ENCODE measurements at places on chromosomes 11 and 22.

GRCh38 chr11:64122411-64123410, 43.2 kb downstream of the MACROD1 start:
- H3K27ac ChIP-seq: no peak overlapping the region
- H3K4me3 ChIP-seq: no peak overlapping the region
- peaks cover 1% of the 10 kb centered on the region for H3K36me3 ChIP-seq
- no peak for DNase-seq
- peaks cover 19% of the 10 kb centered on the region for H3K4me1 ChIP-seq
- no peaks in the 10 kb centered on the region for H3K27me3 ChIP-seq

GRCh38 chr11:26997378-26997777, 3.5 kb downstream of the FIBIN start:
- no peak overlapping the region for H3K4me3 ChIP-seq
- no peaks in the 10 kb centered on the region for H3K4me1 ChIP-seq
- DNase-seq: no peak
- no peaks in the 10 kb centered on the region for H3K27me3 ChIP-seq
- no peak overlapping the region for H3K27ac ChIP-seq

GRCh38 chr11:40722179-40722795, 737.2 kb downstream of the LRRC4C start:
- no peak overlapping the region for H3K27ac ChIP-seq
- H3K36me3 ChIP-seq: no peaks in the 10 kb centered on the region
- no peak overlapping the region for H3K4me3 ChIP-seq
- no peak for DNase-seq
- H3K4me1 ChIP-seq: no peaks in the 10 kb centered on the region

GRCh38 chr11:102279641-102280170, 37.6 kb upstream of the BIRC3 start:
- peaks cover 4% of the 10 kb centered on the region for H3K27me3 ChIP-seq
- no peaks in the 10 kb centered on the region for H3K36me3 ChIP-seq
- H3K4me3 ChIP-seq: peak overlapping the region; percentile 7
- no peak overlapping the region for H3K27ac ChIP-seq
- DNase-seq: no peak

DNA sequence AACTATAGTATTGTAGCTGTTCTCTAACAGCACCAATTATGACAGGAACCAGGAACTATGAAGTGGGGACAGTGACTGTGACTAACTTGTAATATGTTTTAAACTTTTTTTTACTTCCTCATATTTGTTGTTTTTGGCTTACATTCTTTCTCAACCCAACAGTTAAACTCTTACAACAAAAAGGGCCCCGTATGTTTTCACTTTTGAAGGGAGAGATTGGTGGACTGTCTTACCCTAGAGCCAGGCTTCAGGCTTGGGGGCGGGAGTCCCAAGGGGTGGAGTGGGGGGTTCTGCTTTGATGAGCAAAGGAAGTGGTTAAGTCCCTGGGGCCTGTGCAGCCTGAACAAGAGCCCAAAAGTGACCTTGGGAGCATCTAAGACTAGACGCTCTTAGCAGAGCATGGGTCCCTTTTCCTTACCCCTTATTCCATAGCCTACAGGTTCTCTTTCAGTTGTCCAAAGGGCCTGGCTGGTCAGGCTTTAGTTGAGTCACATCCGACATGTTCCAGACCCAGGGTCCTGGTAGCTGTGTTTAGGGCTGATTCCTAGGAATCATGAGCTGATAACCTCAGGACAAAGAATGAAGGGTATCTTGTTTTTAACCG, 38.8 kb downstream of the STIM1 start:
- peak overlapping the region; percentile 54 for H3K27ac ChIP-seq
- no peak overlapping the region for H3K4me3 ChIP-seq
- peak; percentile 51 for DNase-seq
- H3K27me3 ChIP-seq: no peaks in the 10 kb centered on the region
- peaks cover 53% of the 10 kb centered on the region for H3K4me1 ChIP-seq

DNA sequence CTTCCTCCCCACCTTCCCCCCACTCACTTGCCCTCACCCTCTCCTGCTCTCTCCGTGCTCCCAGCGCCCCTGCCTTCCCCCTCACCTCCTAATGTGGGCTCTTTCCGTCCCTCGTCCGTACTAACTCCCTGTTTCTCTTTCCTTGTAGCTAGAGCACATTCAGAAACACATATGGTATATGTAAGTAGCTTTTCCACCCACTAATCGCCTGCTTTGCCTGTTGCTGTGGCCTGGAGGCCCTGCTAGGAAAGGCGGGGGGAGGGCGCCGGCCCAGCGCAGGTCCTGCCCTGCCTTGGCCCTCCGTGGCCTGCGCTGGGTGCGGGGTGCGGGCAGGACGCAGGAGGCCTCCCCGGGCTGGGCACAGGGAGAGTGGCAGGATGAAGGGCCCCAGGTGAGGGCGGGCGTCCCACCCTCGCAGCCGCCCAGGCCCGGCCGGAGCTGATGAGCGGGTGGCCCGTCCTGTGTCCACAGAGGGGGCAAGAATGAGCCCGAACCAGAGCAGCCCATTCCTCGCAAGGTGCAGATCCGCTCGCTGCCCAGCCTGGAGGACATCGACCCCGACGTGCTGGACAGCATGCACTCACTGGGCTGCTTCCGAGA, 41.7 kb downstream of the MOB2 start:
- no peaks in the 10 kb centered on the region for H3K4me1 ChIP-seq
- H3K36me3 ChIP-seq: no peaks in the 10 kb centered on the region
- no peak overlapping the region for H3K4me3 ChIP-seq
- no peaks in the 10 kb centered on the region for H3K27me3 ChIP-seq
- no peak for DNase-seq

DNA sequence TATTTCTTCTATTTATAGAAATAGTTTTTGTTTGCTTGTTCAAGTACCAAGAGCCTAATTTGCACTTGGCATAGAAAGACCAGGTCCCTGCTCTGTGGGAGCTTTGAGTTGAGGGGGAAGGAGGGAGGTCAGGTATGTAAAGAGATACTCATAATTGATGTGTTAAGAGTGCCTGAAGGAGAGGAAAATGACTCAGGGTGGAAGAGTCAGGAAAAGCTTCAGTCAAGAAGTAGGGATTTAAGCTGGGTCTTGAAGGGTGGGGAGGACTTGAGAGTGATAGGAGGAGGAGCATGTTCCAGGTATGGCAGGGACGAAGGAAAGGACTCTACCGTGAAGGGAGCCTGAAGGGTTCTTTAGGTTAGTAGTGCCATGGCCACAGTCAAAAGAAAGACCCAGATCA, 9.0 kb downstream of the RBX1 start:
- no peak overlapping the region for H3K4me3 ChIP-seq
- H3K27me3 ChIP-seq: no peaks in the 10 kb centered on the region
- no peak for DNase-seq

GRCh38 chr22:49803134-49803533, 24.5 kb downstream of the BRD1 start:
- no peaks in the 10 kb centered on the region for H3K27me3 ChIP-seq
- H3K4me3 ChIP-seq: no peak overlapping the region
- DNase-seq: no peak
- H3K27ac ChIP-seq: peak overlapping the region; percentile 42

DNA sequence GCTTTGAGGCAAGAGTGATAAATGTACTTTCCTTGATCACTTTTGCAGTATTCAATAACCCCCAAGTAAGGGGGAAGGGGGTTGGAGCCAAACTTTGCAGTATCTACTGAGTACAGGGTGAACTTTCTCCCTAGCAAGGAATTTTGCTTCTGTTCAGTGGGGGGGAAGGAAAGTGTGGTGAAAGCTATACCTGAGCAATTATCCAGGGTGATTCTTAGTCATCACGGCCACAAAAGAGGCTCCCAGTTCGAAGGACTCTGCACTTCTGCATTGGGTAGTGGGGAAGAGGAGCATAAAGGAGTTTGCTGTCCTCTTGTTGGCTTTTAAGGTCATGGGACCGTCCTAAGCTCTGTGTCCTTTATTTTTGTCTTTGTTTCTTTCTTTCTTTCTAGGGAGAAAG, 346.5 kb upstream of the SYN3 start:
- no peak for DNase-seq
- H3K4me1 ChIP-seq: no peaks in the 10 kb centered on the region
- H3K27ac ChIP-seq: no peak overlapping the region
- H3K36me3 ChIP-seq: no peaks in the 10 kb centered on the region
- peaks cover 2% of the 10 kb centered on the region for H3K27me3 ChIP-seq

DNA sequence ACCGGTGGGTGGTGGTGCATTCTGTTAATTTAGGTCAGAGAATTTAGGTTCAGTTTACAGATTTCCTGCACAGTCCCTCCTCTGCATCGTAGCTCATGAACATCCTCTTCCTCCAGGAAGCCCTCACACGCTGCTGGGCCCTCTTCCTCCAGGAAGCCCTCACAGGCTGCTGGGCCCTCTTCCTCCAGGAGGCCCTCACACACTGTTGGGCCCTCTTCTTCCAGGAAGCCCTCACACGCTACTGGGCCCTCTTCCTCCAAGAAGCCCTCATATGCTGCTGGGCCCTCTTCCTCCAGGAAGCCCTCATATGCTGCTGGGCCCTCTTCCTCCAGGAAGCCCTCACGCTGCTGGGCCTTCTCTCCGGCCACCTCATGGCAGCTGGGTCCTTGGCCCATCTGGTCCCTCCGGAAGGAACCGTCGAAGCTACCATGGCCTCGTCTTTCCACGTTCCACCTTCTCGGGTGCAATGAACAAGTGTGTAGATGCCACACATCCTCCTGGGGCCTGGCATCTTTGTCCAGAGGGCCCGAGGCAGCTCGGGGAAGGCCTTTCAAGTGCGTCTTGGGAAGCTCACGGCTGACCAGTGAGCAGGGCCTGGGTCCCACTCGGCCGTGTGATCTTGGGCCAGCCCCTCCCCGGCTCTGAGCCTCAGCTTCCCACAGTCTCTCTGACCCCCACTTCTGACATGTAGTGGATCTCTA, 58.9 kb upstream of the PPARA start:
- no peak overlapping the region for H3K27ac ChIP-seq
- no peak overlapping the region for H3K4me3 ChIP-seq
- H3K27me3 ChIP-seq: no peaks in the 10 kb centered on the region
- no peaks in the 10 kb centered on the region for H3K36me3 ChIP-seq

- peak overlapping the region; percentile 92 for H3K27ac ChIP-seq
- H3K27me3 ChIP-seq: peaks cover 1% of the 10 kb centered on the region
- H3K36me3 ChIP-seq: peaks cover 9% of the 10 kb centered on the region
- DNase-seq: peak; percentile 85
- H3K4me3 ChIP-seq: peak overlapping the region; percentile 58
- peaks cover 89% of the 10 kb centered on the region for H3K4me1 ChIP-seq
Measured at GRCh38 chr11:86214710-86215109, 29.8 kb upstream of the EED start.

DNA sequence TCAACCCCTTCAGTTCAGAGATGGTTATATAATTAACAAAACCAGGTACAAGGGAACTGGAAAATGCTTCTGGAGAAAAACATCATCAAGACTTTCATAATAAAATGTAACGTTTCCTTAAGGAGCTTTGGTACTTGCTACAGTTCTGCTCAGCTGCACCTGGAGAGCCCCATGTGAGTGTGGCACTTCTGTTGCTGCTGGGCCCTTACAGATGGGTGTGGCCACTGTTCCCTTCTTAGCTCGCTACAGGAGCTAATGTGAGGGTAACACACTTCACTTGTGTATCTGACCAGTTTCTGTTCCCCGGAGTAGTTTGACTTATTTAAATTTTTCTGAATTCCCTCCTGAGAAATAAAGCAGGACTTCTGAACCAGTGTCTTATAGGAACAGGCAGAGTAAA, 4.0 kb downstream of the POU2AF3 start:
- H3K4me3 ChIP-seq: no peak overlapping the region
- peaks cover 29% of the 10 kb centered on the region for H3K27me3 ChIP-seq
- no peak for DNase-seq
- H3K36me3 ChIP-seq: no peaks in the 10 kb centered on the region
- H3K27ac ChIP-seq: no peak overlapping the region

- peaks cover 56% of the 10 kb centered on the region for H3K27me3 ChIP-seq
- no peak for DNase-seq
- no peak overlapping the region for H3K4me3 ChIP-seq
Measured at GRCh38 chr11:12829131-12829530, 154.9 kb downstream of the TEAD1 start.

- H3K27ac ChIP-seq: no peak overlapping the region
- no peaks in the 10 kb centered on the region for H3K4me1 ChIP-seq
- peaks cover 2% of the 10 kb centered on the region for H3K27me3 ChIP-seq
- no peak overlapping the region for H3K4me3 ChIP-seq
- DNase-seq: no peak
- no peaks in the 10 kb centered on the region for H3K36me3 ChIP-seq
Measured at GRCh38 chr11:116725434-116726221, 47.2 kb downstream of the BUD13 start.

- H3K4me1 ChIP-seq: no peaks in the 10 kb centered on the region
- DNase-seq: no peak
- no peaks in the 10 kb centered on the region for H3K36me3 ChIP-seq
- peaks cover 12% of the 10 kb centered on the region for H3K27me3 ChIP-seq
Measured at GRCh38 chr11:11733246-11733747, 108.5 kb upstream of the USP47 start.

DNA sequence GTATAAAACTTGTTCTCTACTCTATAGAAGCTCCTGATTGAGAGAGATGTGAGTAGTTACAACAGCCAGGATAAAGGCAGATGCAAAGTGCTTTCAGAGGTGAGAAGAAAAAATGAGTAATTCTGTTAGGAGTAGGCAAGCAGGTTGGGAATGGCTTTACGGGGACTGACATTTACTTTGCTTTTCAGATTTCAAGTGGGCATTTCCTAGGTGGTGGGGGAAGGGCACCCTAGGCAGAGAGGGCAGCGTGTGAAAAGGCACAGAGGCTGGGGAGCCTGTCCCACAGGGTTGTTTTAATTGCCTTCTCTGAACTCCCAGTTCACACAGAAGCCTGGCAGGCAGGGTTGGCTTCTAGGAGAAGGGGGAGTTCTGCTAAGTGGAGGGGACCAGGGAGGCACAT, 106.5 kb downstream of the NAV2 start:
- no peak overlapping the region for H3K27ac ChIP-seq
- DNase-seq: no peak
- H3K27me3 ChIP-seq: peaks cover 11% of the 10 kb centered on the region

DNA sequence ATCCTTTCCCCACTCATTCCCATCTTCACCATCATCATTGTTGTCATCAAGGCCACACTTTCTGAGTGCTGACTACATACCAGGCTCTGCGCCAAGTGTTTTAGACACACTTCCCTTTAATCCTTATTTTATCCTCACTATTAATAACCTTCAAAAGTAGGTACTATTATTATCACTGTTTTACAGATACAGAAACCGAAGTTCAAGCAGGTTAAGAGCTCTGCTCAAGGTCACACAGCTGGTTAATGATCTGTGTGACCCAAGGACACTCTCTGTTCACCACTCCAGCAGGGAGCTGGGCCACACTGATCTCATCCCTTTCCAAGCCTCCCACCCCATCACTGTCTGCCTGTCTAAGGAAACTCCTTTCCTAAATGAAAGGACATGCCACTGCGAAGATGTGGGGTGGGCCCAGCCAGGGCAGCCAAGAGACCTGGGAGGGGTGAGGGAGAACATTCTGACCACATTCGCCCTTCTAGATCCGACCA, 17.2 kb upstream of the TSKU start:
- no peak for DNase-seq
- H3K4me1 ChIP-seq: peaks cover 20% of the 10 kb centered on the region
- H3K4me3 ChIP-seq: no peak overlapping the region
- no peak overlapping the region for H3K27ac ChIP-seq
- no peaks in the 10 kb centered on the region for H3K36me3 ChIP-seq

- H3K4me3 ChIP-seq: no peak overlapping the region
- no peaks in the 10 kb centered on the region for H3K36me3 ChIP-seq
Measured at GRCh38 chr11:90241414-90241813, 18.6 kb upstream of the CHORDC1 start.

- no peaks in the 10 kb centered on the region for H3K4me1 ChIP-seq
- H3K27ac ChIP-seq: no peak overlapping the region
- H3K4me3 ChIP-seq: no peak overlapping the region
- H3K27me3 ChIP-seq: no peaks in the 10 kb centered on the region
Measured at GRCh38 chr11:91257667-91258066, 967.0 kb upstream of the FAT3 start.

- no peak for DNase-seq
- no peak overlapping the region for H3K27ac ChIP-seq
- H3K4me3 ChIP-seq: no peak overlapping the region
- no peaks in the 10 kb centered on the region for H3K4me1 ChIP-seq
- no peaks in the 10 kb centered on the region for H3K27me3 ChIP-seq
- no peaks in the 10 kb centered on the region for H3K36me3 ChIP-seq
Measured at GRCh38 chr11:95499516-95500135, 268.6 kb upstream of the SESN3 start.

Measured in activated naive CD8-positive, alpha-beta T cell treated with anti-CD3 and anti-CD28 coated beads, Interleukin-2, amount 50 U/mL, for 24 hours (primary cell).